Neuronal stem cell (in vitro differentiated cells): ENCODE measurements at places on chromosomes 6 and 20.

DNA sequence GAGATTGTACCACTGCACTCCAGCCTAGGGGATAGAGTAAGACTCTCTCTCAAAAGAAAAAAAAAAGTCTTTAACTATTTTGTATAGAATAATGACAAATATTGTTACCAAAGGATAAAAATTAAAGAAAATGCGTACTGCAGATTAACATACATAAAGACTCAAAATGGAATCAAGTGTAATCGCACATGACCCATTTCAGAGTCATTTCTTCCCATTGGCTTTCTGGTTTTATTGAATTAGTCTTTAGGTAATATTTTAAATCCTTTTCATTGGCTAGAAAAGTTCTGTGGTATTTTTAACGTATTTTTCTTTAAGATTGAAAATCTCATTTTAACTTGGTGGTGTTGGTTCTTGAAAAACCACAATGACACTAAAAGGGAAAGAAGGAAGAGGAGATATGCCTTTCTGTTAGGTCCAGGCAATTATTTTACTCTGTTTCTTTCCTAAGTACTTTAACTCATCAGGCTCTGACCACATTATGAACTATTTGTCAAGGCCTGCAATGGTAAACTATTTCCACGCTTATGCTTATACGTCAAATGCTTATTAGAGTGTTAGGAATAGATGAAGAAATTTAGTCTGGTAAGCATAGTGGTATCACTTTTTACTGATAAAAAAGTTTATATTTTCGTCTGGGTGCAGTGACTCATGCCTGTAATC is 52.3 kb downstream of the PLEKHG1 start:
- no peak overlapping the region for H3K27ac ChIP-seq
- no peak for DNase-seq
- H3K36me3 ChIP-seq = no peaks in the 10 kb centered on the region
- H3K4me1 ChIP-seq = peaks cover 4% of the 10 kb centered on the region
- no peak overlapping the region for H3K4me3 ChIP-seq

- H3K27me3 ChIP-seq = no peaks in the 10 kb centered on the region
- peaks cover 3% of the 10 kb centered on the region for H3K4me1 ChIP-seq
- no peak overlapping the region for H3K27ac ChIP-seq
- no peak for DNase-seq
- H3K36me3 ChIP-seq = no peaks in the 10 kb centered on the region
Observed at GRCh38 chr6:16592223-16592911, 168.9 kb downstream of the ATXN1 start.

- no peak overlapping the region for H3K27ac ChIP-seq
- H3K4me3 ChIP-seq = no peak overlapping the region
- peaks cover 6% of the 10 kb centered on the region for H3K4me1 ChIP-seq
- no peaks in the 10 kb centered on the region for H3K27me3 ChIP-seq
- H3K36me3 ChIP-seq = no peaks in the 10 kb centered on the region
- DNase-seq = no peak
Observed at GRCh38 chr6:168527451-168528210, 86.6 kb downstream of the SMOC2 start.

DNA sequence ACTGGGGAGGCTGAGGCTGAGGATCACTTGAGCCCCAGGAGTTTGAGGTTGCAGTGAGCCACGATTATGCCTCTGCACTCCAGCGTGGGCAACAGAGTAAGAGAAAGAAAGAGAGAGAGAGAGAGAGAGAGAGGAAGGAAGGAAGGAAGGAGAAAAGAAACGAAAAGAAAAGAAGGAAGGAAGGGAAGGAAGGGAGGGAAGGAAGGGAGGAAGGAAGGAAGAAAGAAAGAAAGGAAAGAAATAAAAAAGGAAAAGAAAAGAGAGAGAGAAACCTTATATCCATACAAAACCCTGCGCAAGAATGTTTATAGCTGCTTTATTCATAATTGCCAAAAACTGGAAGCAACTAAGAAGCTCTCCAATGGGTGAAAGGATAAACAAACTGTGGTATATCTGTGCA is 8.1 kb upstream of the HSPA12B start:
- H3K27me3 ChIP-seq = peaks cover 2% of the 10 kb centered on the region
- H3K4me3 ChIP-seq = no peak overlapping the region
- H3K27ac ChIP-seq = no peak overlapping the region
- no peaks in the 10 kb centered on the region for H3K36me3 ChIP-seq
- H3K4me1 ChIP-seq = no peaks in the 10 kb centered on the region

DNA sequence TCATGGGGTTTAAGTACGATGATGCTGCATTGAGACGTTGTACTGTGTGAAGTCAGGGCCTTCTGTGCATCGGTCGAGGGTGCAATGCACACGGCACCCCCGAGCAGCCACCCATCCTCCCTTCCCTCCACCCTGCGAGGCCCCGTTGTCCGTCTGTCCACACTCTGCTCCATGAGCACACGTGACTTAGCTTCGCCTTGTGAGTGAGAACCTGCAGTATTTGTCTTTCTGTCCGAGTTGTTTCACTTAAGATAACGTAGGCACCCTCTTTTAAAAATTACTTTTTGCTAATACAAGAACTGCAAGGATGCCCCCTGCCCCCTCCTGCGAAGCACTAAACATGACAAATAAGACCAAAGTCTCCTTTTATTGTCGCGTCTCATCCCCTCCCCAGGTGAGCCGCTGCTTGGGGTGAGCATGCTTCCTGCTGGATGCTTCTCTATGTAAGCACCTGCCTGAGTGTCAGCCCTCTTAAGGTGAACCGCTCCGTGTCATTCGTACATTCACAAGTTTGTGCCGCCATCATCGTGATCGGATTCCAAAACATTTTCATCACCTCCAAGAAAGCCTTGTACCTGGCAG is 3.6 kb upstream of the RBBP8NL start:
- DNase-seq = no peak
- H3K36me3 ChIP-seq = no peaks in the 10 kb centered on the region
- H3K27ac ChIP-seq = no peak overlapping the region
- peaks cover 68% of the 10 kb centered on the region for H3K27me3 ChIP-seq
- H3K4me3 ChIP-seq = no peak overlapping the region
- H3K4me1 ChIP-seq = no peaks in the 10 kb centered on the region

DNA sequence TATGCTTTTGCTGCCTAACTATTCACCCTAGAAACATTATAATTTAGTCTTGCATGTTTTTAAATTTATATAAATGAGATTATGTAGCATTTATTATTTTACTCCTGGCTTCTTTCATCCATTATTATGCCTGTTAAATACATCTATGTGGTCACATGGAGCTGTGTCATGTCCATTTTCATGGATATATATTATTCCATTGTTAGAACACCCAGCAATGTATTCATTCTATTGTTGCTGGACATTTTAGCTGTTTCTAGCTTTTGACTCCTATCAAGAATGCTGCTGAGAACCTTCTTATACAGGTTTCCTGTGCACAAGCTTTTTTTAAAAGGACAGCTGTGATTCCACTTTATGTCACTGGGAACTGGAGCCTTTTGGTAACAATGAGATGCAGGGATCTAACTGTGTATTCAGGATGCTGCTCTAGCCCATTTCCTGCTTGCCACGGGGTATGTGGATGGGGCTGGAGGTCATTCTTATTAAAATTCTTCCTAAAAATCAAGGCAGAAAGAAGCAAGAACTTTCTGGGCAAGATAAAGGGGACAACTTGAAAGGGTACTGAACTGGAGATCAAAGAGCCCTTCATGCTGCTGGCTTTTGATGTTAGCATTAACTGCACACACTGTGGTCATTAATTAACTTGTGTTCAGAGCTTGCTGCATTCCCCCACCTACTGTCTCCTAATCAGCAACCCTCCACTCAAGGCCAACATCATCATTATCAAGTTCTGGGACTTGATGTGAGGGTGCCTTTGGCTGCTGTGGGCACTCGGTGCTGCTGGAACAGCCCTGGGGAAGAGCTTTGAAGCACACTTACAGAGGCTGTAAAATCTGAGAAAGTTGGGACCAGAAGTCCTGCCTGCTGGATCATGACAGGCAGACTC is 96.6 kb upstream of the AKIRIN2 start:
- DNase-seq = no peak
- H3K36me3 ChIP-seq = no peaks in the 10 kb centered on the region
- no peaks in the 10 kb centered on the region for H3K27me3 ChIP-seq
- peaks cover 2% of the 10 kb centered on the region for H3K4me1 ChIP-seq
- H3K4me3 ChIP-seq = no peak overlapping the region
- no peak overlapping the region for H3K27ac ChIP-seq
